ENCODE measurements at places on chromosomes 3 and 15. TPM values are rescaled to one million over a fixed set of nuclear protein-coding genes. Genes with fewer than 3 reads are reported as not detected.

DNA sequence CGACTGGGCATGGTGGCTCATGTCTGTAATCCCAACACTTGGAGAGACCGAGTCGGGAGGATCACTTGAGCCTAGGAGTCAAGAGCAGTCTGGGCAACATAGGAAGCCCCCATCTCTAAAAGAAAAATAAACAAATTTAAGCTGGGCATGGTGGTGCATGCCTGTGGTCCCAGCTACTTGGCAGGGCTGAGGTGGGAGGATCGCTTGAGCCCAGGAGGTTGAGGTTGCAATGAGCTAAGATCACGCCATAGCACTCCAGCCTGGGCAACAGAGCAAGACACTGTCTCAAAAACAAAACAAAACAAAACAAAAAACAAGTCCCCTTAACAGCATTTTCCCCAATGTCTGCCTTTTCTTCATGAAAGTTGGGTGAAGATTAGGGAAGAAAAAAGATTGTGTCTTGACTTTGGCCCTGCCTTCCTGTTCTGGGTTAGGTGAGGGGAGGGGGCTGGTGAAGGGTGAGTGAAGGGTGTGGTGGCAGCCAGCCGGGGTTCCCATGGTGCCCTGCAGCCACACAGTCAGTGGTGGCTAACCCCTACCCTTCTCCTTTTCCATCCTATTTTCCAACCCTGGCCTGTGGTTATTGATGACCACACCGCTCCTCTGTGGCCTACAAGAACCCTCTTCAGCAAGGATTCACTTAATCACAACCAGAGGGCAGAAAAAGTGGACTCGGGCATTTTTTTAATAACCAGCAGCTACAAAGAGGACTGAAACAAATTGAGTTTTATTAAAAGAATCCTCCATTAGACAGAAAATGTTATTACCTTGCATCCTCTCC, 28.4 kb upstream of the SMAD3 start:
- no peak for DNase-seq

DNA sequence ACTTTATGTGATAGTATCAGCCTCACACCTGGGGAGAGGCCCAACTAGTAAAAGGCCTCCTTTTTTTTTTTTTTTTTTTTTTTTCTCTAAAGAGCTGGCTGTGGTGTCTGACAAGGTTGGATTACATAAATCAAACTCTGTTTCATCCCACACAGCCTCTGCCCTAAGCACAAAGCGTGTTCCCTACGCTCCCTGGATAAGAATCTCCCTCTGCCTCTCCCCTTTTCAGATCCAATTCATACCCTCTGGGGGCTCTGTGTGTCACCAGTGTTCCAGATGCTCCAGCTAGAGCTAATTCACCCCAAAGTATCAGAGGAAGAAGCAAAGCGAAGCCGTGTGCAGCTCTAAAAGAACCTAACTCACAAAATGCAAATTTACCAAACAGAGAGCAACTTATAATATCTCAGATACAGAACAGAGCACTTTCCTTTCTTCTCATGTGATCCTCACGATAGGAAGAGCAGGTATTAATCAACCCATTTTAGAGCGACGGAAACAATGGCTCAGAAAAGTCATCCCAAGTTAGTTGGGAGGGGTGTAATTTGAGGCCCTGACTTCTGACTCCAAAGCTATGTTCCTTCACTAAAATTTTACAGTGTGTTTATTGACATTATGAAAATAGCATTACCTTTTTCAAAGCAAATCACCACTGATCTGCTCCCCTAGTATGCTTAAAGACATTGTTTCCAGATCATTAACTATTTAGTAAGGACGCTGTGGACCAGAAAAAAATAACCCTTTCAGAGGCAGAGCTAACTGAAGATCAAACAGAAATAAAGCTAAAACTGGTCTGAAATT, 12.4 kb downstream of the BMF start:
- DNase-seq, result no peak

- DNase-seq, result no peak
Observed at GRCh38 chr15:64144565-64145281, 6.8 kb upstream of the SNX22 start.

DNA sequence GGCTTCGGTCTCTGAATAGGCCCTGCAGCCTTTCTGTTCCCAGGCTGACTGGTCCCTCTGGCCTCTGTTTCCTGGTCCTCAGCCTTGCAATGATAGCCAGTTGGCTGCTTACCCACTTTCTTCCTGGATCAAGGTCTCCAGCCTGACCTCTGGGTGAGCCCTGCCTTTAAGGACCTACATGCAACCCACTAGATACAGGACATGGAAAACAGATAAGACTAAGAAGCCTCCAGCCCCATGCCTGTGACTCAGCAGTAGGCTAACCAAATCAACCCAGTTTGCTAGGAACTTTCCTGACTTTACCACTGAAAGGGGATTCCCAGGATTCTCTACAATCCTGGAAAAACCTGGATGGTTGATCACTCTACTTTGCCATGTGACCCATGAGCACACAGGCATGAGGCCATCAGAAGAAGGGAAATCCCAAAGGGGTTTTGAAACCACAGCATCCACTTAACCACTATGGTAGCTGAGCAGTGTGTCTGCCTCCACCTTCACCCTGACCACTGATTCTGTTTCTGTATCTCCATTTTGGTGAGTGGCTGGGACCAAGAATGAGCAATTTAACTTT, 188.1 kb downstream of the CHST2 start:
- peak; percentile 53 for DNase-seq

GRCh38 chr15:41936649-41937567, 35.4 kb downstream of the EHD4 start:
- peak; percentile 58 for DNase-seq

GRCh38 chr3:119025171-119025795, 9.4 kb downstream of the IGSF11 start:
- no peak for DNase-seq

GRCh38 chr3:20528180-20528770, 342.3 kb upstream of the SGO1 start:
- no peak for DNase-seq

DNA sequence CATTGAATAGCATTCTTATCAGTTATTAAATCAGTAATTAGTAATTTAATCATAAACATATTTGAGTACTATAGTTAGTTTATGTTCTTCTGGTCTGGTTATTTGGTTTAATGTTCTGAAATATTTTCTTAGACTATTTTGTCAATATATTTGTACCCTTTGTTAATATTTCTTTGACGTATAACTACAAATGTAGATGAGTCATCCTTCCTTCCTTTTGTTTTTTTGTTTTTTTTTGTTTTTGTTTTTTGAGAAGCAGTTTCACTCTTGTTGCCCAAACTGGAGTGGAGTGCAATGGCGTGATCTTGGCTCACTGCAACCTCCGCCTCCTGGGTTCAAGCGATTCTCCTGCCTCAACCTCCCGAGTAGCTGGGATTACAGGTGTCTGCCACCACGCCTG, 17.4 kb upstream of the EIF3J start:
- no peak for DNase-seq

- DNase-seq, result no peak
Observed at GRCh38 chr15:47588958-47589357, 128.3 kb upstream of the SEMA6D start.

DNA sequence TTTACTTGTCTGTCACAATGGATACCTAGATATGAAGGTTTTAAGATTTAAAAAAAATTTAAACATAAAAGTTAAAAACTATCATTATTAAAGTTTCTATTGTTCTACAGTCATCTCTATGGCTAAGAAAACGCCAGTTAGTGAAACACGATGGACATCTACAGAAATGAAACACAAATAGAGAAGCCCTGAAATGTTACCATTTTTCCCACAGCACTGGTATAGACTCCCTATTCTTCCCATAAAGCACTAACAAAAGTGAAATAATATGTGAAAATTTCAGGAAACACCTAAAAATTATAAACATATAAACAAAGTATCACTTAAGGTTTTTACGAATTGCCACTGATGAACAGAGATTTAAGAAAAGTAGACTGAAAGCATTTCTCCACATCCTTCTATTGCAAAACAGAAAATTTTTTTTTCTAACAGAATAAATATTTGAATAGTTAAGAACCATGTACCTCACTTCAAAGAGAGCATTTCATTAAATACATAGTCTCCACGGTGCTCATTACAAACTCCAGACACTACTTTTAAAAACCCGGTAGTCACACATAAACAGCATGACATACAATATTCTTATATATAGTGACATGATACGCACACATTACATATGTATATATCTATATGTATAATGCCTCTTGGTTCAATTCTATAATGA, 7.1 kb upstream of the NEK10 start:
- no peak for DNase-seq

DNA sequence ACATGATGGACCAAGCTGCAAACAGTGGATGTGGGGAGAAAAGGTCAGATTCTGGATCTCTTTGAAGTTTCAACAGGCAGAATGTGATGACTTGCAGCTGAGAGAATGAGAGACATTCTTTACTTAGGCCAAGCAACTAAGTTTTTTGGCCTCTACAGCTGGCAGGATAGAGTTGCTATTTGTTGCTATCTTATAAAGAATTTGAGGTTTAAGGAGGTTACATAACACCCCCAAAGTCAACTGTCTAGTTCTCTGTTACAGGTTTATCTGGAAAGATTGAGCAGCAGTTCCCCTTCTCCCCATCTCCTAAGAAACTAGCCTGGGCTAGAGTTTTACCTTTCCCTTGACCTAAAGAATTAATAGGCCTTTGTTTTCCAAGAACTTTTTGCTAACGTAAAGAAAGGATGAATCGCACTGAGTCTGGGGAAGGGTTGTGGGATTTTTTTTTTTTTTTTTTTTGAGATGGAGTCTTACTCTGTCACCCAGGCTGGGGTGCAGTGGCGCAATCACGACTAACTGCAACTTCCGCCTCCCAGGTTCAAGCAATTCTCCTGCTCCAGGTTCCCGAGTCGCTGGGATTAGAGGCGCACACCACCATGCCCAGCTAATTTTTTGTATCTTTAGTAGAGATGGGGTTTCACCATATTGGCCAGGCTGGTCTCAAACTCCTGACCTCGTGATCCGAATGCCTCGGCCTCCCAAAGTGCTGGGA, 26.6 kb upstream of the SLMAP start:
- no peak for DNase-seq

DNA sequence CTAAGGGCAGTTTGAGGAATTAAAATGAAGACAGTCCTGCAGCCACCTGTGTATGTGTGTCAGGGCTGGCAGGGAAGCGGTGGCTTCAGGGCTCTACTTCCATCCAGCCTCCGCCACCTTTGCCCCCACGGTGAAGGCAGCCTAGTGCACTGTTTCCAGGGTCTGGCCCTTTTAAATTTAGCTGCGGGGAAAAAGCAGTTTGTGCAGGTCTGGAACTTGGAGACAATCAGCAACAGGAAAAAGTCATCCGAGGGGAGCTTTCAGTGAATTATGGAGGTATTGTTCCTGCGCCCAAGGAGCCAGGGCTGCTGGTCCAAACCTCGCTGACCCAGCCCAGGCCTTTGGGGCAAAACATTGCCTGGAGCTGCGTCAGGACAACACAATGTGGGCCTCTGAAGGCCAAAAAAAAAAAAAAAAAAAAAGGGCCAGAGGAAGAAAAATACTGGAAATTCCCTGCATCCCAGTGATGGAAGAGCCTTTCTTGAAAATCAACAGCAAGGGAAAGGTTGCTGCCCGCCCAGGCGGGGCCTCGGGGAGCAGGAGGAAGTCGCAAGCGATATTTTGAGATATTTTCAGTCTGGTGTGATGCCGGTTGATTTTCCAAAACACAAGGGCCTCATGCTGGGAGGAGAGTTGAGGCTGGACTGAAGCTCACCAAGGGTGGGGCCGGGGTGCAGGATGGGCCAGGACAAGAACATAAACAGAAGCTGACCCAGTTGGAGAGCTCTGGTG, 25.5 kb upstream of the FGD5 start:
- DNase-seq, result no peak

GRCh38 chr15:74866090-74866489, 7.1 kb downstream of the SCAMP2 start:
- no peak for DNase-seq

- DNase-seq, result no peak
Observed at GRCh38 chr3:46371519-46372340, 984 bp downstream of the CCR5 start.

GRCh38 chr15:44706946-44707636, 4.0 kb downstream of the PATL2 start:
- DNase-seq, result peak; percentile 91

DNA sequence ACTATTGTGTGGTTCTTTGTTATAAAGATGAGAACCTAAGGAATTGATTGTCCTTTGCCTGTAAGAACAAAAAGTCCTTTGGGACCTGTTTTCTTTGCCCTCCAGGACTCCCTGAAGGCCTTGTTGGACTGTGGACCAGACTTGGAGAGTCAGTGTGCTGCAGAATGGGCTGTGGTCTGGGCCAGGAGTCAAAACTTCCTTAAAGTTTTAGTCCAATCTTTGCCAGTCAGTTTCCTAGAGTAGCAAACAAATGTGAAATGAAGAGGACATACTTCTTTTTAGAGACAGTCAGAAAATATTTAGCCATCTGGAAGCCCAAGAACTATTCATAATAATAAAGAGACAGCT, 45.4 kb downstream of the PDE8A start:
- DNase-seq, result peak; percentile 68

GRCh38 chr15:88688394-88688933, 49.6 kb downstream of the ISG20 start:
- no peak for DNase-seq

DNA sequence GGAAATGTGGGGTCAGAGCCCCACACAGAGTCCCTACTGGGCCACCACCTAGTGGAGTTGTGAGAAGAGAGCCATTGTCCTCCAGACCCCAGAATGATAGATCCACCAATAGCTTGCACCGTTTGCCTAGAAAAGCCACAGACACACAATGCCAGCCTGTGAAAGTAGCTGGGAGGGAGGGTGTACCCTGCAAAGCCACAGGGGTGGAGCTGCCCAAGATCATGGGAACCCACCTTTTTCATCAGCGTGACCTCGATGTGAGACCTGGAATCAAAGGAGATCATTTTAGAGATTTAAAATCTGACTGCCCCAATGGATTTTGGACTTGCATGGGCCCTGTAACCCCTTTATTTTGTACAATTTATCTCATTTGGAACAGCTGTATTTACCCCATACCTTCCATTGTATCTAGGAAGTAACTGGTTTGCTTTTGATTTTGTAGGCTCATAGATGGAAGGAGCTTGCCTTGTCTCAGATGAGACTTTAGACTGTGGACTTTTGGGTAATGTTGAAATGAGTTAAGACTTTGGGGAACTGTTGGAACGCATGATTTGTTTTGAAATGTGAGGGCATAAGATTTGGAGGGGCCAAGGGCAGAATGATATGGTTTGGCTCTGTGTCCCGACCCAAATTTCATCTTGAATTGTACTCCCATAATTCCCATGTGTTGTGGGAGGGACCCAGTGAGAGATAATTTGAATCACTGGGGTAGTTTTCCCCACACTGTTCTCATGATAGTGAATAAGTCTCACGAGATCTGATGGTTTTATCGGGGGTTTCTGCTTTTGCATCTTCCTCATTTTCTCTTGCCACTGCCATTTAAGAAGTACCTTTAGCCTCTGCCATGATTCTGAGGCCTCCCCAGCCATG, 49.0 kb downstream of the CD200 start:
- DNase-seq, result no peak

Gene LMAN1L
- not detected for polyA plus RNA-seq

Gene C3orf85
- polyA plus RNA-seq, result 131 TPM

Gene IGSF11
- polyA plus RNA-seq, result not detected

Gene GOLGA8G
- polyA plus RNA-seq, result not detected

Gene ECE2
- polyA plus RNA-seq, result 2.1 TPM

Gene GAP43
- not detected for polyA plus RNA-seq

Gene GRAMD1C
- polyA plus RNA-seq, result 27.4 TPM

Gene COL6A6
- polyA plus RNA-seq, result 0.01 TPM

Gene CGNL1
- polyA plus RNA-seq, result 1.1 TPM

Data from small intestine (tissue), 16 donors.